Stimulated activated CD8-positive, alpha-beta memory T cell treated with anti-CD3 and anti-CD28 coated beads, Interleukin-4, amount 100 ng/mL, for 1 hour (primary cell): ENCODE measurements at places on chromosomes 6 and 20.

DNA sequence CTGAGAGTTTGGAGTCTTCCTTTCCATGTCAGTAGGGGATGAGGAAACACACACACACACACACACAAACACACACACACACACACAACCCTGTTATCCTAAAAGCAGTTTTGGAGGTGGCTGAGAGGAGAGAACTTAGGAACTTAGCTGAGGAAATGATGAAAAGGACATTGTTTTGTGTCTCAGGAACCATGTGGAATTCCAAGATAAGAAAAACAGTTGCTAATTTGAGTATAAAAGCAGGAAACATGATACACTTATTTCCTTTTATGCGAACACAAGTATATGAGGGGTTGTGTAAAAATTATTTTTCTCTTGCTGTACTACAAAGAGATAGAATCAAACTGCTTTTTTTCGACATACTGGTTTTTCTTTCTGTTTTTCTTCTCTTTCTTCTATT lies at the start of gene MYCT1:
MYCT1 (plus strand) TSS at position 264 of the 400 bp plus-strand sequence; CDS start at position 270, 6 bp downstream.
- no peak for DNase-seq

DNA sequence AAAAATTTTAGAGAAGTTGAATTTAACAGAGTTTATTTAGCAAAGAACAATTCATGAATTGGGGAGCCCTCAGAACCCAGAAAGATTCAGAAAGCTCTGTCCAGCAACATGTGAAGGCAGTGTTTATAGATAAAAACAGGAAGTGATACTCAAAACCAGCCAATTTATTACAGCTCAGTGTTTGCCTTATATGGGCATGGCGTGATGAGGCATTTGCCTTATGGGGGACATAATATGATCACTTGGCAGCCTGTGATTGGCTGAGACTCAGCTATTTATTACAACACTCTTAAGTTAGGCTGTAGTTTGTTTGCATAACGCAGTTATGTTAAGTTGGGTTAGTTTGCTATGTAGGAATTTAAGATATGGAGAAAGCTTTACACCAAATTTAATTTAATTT lies 11.5 kb downstream of the HLA-DPA1 start:
- no peak for DNase-seq

DNA sequence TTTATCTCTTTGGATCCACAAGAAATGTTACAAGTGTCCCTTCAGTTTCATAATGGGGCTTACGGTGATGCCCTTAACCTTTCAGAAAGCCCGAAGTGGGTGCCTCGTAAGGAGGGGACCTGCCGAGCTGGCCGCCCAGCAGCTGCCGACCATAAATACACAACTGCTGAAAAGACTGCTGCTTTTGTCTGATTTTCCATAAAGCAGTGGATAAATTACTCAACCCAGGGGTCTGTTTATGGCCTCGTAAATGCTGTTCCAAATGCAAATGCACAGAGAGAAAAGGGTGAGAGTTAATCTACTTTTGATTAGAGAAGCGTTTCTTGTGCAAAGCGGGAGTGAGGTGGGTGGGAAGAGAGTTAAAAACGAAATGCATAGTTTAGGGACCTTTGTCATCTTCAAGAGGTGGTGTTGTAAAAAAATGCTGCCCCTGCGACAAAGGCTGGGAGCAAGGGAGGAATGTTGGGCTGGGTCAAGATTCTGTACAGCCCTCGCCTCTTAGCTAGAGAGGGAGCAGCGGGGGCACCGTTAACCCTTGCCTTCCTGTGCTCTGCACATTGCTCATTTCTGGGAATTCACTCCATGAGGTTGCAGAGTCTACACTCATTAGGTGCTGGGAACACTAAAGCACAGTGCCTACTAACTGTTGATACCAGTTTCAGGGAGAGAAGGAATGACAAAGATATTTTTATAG lies 112.0 kb upstream of the MTHFD1L start:
- DNase-seq: no peak

DNA sequence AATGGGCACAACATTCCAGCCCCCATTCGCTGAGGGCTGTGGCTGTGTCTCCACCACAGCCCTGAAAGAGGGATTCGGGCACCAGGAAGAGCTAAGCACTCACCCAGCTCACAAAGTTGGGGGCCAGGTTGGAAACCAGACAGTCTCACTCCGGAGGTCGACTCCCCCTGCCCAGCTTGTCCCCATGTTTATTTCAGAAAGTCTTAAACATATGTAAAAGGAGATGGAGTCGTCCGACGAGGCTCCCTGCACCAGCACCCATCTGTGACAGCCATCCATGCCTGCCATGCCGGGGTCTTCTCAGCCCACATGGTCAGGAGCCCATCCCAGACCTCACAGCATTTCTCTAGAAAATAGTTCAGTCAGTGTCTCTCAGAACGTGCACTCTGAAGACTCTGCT lies 63.6 kb upstream of the STX16 start:
- no peak for DNase-seq

GRCh38 chr20:47237715-47238114 lies 118.8 kb downstream of the ZMYND8 start:
- DNase-seq: no peak

DNA sequence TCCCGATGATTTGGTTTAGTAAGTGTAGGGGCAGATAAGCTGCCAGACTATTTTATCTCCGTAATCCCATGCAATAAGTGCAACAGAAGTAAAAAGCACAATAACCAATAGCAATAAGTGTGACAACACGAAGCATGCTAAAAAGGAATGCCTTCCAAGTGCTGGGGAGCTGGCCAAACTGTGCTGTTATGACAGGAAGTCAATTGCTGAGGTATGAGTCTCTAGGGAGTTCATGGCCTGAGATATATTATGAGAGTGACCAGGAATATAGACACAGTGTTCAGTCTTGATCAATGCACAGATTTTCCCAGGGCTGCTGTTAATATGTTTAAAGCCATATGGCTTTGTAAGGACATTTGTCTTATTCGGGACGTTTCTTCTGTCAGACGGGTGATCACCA lies 10.5 kb upstream of the ANGPT4 start:
- DNase-seq: no peak

GRCh38 chr20:51425347-51426106 lies 117.0 kb downstream of the NFATC2 start:
- DNase-seq: no peak

GRCh38 chr6:130069485-130069884 lies 51.1 kb downstream of the L3MBTL3 start:
- no peak for DNase-seq

DNA sequence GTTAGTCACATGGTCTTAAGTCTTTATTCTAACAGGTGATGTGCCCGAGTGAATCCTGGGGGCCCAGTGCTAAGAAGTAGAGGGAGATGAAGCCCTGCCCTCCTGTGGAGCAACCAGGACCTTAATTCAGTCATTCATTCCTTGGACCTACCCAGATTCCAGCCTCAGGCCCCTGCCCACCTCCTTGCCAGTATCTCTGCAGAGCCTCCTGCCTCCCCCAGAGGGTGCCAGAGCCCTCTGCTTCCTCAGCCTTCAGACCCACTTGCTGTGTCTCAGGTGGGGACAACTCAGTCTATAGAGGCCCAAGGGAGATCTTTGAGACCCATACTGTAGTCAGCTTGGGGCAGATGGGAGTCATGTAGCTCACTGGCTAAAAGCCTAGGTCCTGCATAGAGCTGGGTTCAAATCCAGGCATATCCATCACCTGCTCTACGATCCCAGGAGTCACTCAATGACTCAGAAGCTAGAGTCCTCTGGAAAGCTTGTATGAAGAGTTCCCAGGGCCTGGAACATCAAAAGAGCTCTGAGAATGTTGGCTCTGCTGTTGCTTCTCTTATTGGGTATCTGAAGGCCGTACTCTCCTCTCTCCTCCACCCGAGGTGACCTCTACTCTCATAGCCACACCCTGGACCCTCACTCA lies 3.9 kb upstream of the SIGLEC1 start:
- DNase-seq: no peak

DNA sequence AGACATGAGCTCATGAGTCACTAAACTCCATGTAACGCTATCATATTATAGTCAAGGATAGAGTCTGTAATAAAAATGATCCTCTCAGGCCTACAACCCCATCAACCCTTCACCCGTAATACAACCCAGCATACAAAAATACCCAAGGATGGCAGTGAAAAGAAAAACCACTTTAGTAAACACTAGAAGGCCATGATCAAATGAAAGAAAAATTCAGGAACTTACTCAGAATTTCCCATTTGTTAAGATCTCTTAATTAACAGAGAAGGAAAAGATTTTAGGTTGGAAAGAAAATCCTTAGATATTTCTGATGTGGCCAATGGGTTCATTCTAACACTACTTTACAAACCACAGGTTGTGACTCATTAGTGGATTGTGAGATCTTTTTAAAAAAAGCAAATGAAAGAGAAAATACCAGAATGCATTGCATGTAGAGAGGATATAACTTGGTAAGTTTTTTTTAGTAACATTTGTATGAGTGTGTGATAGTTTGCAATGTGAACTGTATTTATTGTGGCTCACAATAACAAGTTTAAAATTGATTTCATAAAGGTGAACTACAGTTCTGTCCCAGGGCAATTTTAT lies 8.0 kb upstream of the UBE2J1 start:
- DNase-seq: no peak

DNA sequence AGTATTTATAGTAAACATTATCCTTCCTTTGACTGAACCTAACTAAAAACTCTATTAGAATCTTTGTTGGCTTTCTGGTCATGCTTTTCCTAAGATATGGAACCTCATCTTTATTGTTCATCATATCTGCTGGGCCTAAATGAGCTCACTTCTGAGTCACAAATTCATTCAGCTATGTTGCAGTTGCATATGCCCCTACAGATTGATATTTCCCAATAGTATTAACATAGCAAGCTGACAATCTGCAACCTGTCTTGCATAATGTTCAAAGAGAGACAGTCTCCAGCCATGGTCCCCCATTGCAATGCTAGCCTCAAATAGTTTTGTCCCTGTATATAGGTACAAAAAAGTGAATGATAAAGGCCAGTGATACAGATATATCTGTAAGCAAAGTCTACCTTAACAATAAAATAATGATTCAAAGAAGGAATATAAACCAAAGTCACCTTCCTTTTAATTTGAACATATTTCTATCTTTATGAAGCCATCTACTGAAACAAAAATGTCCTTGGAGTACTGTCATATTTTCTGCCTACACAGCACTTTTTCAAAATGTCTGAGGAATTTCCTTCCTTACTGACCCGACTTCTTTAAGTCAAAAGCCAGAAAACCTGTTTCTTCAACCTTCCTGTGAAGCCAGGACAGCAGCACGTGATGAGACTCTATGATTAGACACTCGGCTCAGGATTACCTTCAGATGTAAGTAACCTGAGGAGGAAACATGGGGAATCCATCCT lies 140.7 kb downstream of the UBE3D start:
- DNase-seq: no peak

GRCh38 chr6:140561701-140562100 lies 1187.3 kb upstream of the CITED2 start:
- DNase-seq: no peak
